ENCODE measurements at places on chromosomes 5 and 9.

DNA sequence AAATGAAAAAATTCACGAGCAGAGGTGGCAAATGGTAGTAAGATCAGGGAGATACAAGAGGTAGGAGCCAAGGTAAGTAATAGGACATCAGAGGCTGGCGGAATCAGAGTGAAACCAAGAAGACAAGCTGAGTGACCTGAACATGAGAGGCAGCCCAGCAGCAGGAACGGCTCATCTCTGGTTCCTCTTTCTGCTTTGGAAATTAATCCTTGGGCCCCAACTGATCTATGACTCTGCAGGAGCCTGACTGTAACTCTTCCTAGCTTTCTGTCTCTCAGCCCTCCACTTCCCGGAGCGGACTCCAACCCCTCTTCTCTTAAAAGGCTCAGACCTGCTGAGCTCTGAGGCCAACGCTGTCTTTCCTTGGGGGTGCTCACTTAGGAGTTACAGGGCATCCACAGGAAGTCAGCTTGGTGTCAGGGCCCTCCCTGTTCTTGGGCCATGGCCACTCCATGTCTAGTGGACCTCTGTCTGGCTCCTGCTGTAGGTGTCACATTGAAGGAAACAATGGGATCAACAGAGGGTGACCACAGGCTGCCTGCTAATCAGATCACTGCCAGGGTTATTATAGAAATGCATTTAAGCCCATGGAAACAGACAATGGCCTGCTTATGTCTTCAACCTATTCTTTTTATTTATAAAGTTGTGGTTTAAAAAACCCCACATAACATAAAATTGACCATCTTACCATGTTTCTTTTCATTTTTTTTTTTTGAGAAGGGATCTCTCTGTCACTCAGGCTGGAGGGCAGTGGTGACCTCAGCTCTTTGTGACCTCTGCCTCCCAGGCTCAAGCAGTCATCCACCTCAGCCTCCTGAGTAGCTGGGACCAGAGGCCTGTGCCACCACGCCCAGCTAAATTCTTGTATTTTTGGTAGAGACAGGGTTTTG, 22.5 kb upstream of the SHB start:
- no peak for DNase-seq

DNA sequence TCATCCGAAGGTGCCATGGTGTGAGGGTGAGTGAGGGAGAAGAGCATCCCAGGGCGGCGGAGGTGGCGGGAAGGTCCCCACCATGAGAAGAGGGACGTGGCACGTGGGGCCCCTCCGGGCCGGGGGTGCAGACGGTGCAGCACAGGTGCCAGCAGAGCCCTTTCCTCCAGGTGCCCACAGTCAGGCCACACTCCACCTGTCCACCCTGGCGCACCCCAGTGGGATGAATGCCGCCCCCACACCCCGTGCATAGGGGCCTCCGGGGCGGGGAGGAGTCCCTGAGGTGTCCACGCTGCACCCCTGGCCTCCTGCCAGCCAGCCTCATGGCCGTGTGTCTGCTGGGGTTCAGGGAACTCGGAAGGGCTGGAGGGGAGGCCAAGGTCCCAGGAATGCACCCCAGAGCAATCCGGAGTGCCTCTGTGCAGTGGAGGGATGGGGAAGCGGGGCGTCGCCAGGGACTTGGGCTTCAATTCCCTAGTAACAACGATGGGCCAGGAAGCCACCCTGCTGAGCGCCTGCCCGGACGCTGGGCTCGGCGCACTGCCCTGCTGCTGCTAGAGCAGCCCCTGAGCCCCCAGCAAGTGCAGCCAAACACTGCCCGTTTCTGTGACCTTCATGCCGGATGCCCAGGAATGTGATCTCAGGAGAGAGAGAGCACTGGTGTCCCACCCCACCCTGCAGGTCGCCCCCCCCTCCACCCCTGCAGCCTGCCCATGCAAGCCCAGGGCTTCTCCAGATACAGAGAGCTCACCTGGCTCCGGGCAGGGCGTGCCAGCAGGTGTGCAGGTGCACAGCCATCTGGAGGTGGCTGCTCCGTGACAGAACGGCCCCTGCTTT, 8.8 kb upstream of the NACC2 start:
- DNase-seq = no peak

DNA sequence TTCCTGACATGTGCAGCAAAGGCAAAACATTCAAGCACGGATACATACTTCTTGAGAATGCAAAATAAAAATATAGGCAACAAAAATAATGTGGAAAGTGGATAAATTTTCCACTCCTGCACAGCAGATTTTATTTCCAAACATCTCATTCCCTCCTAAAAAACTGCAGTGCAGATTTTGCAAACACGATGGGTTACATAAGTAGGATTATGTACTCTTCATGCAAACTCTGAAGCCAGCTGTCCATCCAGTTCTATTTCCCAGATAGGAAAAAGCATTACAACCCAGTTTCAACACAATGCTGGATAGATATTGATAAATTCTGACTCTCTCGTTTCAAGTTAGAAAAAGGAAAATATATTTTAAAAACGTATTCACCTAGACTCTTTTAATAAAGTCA, 52.7 kb upstream of the CCNG1 start:
- DNase-seq = no peak

DNA sequence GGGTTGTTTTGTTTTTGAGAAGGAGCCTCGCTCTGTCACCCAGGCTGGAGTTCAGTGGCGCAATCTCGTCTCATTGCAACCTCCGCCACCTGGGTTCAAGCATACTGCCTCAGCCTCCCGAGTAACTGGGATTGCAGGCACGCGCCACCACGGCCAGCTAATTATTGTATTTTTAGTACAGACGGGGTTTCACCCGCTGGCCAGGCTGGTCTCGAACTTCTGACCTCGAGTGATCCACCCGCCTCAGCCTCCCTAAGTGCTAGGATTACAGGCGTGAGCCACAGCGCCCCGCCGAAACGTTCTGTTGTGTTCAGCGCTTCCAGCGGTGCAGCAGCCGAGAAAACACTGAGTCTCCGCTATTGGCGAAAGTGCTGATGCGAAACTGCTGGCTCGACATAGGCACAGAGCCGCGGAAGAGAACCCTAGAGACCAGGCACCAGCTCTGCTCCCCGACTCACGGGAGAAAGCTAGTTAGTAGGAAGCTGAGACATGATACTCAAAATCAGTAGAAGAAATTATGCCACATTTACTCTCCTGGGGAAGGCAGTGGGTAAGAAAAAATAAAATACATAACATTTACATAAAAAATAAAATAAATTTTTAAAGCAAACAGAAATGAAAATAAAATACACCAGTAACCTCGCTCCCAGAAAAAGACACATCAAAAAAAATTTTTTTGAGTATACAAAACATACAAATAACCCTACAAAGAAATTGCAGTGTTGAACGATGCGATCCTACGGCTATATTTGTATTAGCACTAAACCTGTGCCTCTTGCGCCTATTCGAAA, 31.6 kb downstream of the ANXA2R start:
- peak; percentile 68 for DNase-seq

GRCh38 chr9:26939955-26940711, 6.9 kb downstream of the PLAA start:
- DNase-seq = no peak

DNA sequence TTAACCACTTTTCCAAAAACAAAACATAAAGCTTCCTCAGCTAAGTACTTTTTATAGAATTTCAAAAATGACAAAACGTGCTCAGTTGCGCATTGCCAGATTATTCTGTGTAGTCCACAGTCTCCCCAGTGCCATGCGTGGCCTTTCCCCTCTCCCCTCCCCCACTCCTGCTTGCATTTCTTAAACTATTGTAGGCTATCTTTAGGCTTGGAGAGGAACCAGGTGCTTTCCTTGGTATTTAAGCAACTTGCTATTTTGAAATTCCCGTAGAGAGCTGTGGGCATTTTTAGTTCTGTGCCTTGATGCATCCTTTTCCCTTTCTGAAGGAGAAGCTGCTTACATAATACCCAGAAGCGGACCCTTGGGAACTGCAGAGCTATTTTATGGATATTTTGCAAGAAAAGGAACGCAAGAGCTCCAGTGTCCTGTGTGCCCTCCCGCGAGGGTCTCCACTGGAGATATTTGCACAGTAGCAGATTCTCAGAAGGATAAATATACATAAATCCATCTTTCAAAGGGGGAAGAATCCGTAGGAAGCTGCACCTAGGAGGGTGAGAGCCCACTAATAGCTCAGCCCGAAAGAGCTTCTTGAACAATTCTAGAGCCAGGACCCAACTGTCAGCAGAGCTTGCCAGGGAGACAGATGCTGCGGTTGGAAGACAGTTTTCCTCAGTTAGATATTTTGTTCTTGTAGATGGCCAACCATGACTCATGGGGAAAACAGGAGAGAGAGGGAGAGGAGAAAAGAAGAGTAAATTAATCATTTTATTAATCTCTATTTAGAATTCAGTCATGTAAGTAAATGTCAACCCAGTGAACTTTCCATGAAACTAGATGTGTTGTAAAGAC, 1298.3 kb upstream of the WWC1 start:
- no peak for DNase-seq

GRCh38 chr5:179160584-179160983, 100.4 kb downstream of the ZNF354C start:
- no peak for DNase-seq
